ENCODE measurements at places on chromosomes 11 and 22.

GRCh38 chr11:118059246-118059940, 17.5 kb upstream of the TMPRSS4 start:
- no peak for DNase-seq

- no peak for DNase-seq
Measured at GRCh38 chr11:102729849-102730815, 5.4 kb upstream of the MMP8 start.

- no peak for DNase-seq
Measured at GRCh38 chr22:21686634-21687393, 21.0 kb downstream of the PPIL2 start.

GRCh38 chr11:103851166-103851651, 185.2 kb upstream of the DDI1 start:
- DNase-seq = no peak

- DNase-seq = no peak
Measured at GRCh38 chr11:134374891-134375550, 37.0 kb downstream of the B3GAT1 start.

- no peak for DNase-seq
Measured at GRCh38 chr11:78698612-78699011, 123.9 kb upstream of the NARS2 start.

DNA sequence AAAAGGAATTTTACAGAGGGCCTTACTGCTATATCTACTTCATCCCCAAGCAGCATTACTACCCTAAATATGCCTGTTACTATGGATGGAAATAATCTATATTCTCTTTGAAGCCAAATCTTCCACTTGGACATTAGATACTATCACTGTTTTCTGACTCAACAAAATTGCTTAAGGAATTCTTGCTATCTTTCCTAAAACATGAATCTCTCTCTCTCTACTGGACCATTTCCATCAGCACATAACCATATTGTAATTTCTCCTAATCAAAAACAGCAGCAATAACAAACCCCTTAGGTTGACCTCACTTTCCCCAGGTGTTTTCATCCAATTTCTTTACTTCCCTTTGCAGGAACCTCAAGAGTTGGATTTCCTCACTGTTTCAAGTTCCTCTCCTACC, 67.9 kb upstream of the BLID start:
- DNase-seq = no peak

- no peak for DNase-seq
Measured at GRCh38 chr11:11069841-11070835, 212.3 kb upstream of the ZBED5 start.

GRCh38 chr11:64757549-64758329, 2.0 kb downstream of the PYGM start:
- DNase-seq = no peak

- DNase-seq = peak; percentile 18
Measured at GRCh38 chr11:9313648-9314290, 624 bp downstream of the TMEM41B start.

GRCh38 chr11:121374286-121374985, 77.7 kb upstream of the SORL1 start:
- DNase-seq = no peak

DNA sequence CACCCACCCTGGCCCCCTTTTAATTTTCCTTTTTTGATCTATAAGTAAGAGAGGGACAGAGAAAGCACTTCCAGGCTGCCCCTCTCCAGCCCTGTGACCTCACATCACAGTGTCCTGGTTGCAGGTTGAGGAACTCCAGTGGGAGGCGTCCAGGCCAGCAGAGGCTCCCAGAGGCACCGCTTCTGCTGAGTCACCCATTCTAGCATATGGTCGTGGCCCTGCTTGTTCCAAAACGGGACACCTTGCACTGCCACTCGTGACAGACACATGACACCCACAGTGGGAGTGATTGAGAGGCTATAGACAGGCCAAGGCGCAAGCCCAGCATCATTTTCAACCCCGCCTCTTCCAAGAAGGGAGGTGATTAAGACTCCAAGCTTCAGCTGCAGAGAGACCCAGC, 16.0 kb upstream of the TMPRSS4 start:
- DNase-seq = peak; percentile 6
